ENCODE measurements at places on chromosomes 7 and 10.

GRCh38 chr7:85535974-85536729 is 349.3 kb upstream of the SEMA3D start:
- DNase-seq = no peak

DNA sequence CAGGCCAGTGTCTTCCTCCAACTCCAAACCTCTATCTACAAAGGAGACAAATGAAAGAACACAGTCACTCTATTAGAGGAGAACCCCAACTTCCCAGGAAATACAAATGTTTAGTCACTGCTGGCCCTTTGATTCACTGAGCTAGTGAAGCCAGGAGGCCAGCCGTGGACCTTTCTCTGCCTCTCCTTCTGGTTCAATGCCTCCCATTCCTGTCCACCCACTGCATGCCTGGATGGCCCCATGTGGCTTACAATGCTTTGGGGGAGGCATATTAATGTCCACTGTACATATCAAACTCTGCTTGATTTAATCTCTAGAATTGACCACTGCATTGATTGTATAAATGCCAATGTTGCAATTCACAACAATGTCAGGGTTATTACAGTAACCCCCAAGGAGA is 687.3 kb downstream of the KCNMA1 start:
- DNase-seq = no peak

DNA sequence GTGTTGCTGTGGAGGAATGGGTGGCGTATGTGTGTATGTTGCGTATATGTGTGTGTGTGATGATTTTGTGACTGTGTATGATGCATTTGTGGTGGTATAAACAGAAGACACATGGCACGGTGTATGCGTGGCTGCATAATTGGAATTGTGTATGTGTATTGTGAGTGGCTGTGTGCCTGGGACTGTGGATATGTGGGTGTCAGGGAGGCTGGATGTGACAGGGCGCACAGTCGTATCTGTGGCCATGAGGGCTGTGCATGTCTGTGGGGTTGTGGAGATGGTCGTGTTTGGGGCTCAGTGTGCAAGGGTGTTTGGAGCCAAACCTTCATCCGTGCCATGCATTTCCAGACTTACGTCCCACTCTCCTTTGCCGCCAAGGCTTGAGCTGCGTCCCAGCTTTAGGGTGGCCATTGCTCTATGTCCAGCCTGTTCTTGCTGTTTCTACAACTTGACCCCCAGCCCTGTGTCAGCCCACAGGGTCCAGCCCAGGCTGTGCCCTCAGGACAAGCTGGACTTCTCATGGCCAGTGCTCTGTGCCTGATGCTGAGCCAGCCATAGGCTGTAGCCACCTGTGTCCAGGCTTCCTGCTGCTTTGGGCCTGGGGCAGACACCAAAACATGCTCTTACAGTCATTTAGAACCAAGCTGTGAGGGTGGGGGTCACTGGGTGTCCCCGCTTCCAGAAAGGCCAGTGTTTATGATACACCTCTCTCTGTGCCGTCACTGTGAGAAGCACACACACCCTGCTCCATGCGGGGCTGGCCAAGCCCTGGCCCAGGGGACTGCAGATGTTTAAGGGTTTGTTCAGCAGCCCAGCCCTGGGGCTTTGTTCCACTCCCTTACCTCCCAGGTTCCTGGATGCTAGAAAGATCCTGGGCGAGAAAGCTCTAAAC is 127.6 kb downstream of the NEURL1 start:
- DNase-seq = no peak

GRCh38 chr7:18815261-18815960 is 302.0 kb downstream of the TWIST1 start:
- no peak for DNase-seq

- no peak for DNase-seq
Observed at GRCh38 chr7:5218564-5219360, 28.7 kb downstream of the WIPI2 start.

DNA sequence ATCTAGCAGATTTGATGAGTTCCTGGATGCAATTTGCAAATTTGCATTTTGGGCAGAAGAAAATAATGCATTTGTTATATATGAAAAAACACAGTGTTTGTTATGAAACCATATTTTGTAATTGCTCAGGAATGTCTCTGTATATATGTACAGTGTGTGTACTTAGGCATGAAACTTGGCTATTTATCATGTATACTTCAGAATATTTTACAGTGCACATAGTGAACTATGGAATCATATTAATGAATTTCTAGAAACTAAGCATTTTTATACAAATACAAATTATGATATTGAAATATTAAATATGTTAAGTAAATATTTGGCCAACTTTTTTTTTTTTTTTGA is 107.5 kb downstream of the TWIST1 start:
- no peak for DNase-seq

DNA sequence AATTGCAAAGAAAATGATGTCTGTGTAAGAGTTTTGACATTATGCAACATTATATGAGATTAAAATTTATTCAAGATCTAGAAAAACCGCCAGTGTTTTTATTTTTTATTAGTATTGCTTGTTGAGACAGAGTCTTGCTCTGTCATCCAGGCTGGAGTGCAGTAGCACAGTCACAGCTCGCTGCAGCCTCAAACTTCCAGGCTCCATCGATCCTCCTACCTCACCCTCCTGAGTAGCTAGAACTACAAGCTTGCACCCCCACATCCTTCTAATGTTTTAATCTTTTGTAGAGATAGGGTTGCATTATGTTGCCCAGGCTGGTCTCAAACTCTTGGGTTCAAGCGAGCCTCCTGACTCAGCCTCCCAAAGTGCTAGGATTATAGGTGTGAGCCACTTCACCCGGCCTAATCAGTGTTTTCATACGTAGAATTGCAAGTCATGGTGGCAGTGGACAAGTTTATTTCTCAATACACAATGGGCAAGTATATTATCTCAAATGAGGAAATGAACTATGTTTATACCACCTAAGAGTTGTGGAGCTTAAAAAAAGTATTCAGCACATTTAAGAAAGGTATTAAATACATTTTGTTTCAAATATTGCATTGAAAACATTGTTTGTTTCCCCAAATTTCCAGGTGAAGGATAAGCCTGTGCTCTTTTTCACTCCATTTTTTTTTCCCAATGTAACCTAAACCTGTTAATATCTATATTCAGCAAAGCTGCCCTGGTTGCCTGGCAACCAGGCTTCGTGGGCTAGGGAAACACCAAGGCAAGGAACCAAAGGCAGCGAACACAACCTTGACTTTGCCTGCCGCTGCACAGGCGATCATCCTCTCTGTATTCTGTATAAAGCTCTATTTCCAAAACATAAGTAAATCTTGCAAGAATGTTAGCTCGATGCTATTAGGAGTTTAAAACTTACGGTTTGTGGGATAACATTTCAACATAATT is 163.9 kb downstream of the CACNB2 start:
- no peak for DNase-seq

DNA sequence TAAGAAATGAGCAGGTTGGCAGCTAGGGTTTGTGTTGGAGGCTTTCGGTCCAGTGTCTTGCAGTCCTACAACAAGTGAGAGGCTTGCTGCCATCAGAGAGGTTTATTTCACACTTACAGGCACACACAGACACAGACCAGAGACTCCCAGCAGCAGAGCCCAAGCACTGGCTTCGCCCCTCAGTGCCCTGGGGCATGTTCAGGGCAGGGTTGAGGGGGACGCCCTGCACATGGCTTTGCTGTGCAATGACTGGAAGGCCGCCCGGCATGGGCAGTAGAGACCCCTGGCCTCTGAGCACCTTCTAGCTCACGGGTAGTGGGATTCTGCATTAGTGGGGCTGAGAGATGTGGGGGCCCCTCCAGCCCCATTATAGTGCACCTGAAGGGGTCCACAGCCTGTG is 3.8 kb downstream of the SPRN start:
- DNase-seq = no peak

DNA sequence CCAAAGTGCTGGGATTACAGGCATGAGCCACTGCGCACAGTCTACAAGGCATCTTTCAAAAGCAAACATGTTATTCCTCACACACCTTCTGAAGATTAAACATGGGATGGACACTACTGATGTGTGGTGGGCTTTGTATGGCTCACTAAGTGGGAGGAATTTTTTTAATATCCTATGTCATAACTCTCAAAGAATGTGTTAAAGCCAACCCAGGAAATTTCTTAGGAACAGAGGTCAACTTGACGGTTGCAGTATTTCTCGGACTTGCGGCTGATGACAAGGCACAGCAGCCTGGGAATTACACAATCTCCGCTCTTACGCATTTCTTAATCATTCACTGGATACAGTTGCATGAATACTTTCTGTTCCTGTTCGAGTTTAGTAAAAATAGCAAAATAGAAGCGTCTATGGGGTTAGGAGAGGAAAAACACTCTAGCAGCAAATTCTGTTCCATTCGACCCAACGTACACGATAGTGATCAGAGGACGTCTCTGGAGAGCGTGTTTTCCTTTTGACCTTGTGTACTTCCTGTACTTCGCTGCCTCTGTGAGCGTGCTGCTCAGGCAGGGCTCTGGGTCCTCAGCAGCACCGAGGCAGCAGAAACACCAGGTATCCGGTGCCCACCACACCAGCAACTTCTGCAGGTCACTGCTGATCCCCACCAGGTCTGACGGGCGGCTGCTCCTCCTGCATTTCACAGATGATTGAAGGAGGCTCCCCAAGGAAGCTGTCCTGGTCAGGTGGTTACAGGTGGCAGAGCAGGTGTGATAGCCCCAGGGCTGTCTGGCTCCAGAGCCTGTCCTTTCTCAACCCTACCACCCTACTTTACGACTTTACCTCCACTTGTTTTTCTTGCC is 26.4 kb upstream of the SRGN start:
- DNase-seq = peak; percentile 79

DNA sequence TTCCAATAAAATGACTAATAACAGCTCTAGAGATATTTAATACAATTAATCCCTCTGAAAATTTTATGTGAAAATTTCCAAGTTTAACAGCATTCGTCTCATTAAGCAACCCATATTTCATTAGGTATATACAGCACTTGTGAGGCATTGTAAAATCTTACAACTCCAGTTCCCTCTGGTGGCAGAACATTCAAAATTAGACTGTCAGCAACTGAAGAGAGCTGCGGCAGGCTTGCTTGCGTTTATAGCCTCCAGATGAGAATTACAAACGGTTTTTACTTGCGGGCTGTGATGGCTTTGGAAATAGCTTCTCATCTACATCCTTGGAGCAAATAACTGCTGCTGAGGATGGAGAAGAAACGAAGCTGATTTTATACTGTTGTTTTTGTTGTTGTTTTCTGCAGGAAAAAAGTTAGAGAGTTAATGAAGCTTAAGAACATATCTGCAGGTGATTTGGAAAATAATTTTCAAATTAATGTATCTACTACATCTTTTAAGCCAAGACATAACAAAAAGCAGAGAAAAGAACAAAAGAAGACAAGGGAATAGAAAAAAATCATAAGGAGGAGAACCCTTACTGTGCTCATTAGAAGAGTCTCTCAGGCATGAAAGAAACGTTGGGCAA is 171.3 kb downstream of the MAGI2 start:
- DNase-seq = peak; percentile 78

Data from myocyte (in vitro differentiated cells).